ENCODE measurements at places on chromosomes 7 and 10.
A peak's percentile ranks its signal among the peaks of the same experiment; 100 is the strongest.

DNA sequence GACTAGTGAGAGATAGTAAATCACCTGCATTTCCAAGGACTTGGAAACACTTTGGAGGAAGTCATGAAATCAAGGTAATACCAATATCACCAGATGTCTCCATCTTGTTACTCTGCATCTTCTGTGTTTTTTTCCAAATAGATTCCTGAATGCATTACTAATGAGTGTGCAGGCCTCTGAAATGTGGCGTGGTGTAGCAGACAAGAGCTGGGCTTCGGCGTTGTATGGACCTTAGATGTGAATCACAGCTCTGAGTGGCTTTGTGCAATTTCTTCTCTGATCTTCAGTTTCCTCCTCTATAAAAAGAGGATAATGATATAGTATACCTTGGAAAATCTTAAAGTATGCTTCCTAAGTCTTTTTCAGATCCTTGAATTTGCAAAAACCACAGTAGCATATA, 9.6 kb upstream of the MYPN start:
- no peak for DNase-seq

DNA sequence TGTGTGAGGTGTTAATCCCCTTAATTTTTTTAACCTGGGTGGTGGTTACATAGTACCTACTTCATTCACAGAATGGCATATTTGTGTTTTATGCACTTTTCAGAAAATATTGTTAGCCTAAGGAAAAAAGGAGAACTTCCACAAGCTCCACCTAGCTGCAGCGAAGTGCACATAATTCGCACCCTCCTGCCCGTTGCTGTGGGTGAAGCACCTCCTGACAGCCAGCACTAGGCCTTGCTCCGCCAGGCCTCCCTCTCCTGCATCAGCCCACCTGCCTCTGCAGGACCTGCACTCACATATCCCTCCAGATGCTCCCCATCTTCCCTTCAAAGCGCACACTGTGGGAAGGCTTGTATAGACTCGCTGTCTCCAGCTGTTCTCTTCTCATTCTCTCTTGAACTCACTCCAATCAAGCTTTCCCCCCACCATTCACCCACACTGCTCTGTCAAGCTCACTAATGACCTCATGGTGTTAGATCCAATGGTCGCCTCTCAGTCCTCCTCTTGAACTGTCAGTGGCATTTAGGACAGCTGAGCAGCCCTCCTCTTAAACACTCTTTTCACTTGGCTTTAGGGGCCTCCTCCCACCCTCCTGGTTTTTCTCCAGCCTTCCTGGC, 20.7 kb upstream of the GRID1 start:
- DNase-seq, result no peak

DNA sequence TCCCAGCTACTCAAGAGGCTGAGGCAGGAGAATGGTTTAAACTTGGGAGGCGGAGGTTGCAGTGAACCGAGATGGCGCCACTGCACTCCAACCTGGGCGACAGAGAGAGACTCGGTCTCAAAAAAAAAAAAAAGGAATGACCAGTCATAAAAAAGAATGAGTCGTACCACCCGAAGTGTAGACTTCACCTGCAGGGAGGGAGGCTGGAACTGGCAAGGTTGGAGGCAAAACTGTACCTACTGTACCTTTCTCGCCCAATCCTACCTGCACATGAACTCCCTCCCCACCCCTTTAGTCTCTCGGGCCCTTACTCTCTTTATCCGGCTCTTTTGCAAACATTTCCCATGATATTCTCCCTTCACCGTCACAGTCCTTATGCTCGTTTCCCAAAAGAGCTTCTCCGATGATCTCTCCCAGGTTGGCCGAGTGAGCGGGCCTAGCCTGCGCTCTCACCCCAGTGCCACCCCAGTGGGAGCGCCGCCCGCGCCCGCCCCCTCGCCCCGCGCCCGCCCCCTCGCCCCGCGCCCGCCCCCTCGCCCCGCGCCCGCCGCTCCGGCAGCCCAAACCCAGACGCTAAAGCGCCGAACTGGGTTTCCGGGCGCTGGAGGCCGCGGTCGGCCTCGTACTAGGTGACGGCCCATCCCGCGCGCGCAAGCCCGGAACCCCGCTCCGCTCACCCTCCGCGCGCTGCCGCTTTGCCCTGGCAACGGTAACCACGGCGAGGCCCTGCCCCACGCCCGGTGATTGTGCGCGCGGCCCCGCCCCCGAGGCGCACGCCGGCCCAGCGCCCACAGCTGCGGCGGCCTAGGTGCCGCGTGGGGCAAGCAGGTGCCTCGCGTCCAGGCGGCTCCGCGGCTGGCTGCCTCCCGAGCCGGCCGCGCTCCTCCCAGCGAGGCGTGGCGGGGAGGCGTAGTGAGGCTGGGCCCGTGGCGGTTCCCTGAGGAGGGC, at the start of gene SMKR1:
SMKR1 (plus strand) TSS at position 772 of the 948 bp plus-strand sequence. CDS start 294 bp downstream, outside the sequence.
- peak; percentile 90 for DNase-seq

GRCh38 chr10:21208666-21209316, 311.7 kb upstream of the NEBL start:
- no peak for DNase-seq

DNA sequence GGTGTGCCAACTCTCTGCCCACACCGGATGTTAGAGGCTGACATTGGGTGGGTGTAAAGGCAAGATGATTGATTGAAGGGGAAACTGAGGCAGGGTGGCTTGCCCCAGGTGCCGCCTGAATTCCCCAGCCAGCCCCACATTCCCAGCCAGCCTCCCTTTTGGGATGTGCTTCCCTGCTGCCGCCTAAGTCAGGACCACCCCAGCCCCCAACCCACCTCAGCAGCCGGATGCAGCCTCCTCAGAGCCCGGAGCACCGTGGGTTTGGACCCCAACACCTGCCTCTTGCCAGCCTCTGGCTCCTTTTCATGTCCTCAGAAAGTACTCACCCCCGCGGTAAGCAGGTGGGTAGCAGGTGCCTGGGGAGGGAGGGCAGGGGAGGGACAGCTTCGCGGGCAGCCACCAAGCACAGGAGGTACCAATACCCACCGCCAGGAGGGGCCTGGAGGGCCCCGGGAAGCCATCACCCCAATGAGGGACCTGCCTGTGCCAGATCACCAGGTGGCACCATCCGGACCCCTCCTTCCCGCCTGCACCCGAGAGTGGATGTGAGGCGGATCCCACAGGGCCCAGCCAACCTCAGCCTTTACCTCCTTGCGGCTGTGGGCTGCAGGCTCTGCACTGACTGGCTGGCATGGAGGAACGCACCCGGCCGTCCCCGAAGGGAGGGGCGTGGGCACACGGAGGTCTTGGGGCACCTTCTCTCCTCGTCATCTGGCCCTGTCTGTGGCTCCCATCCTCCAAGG, 60.5 kb downstream of the PWWP2B start:
- DNase-seq, result no peak

- no peak for DNase-seq
These were observed 140.0 kb downstream of the CAMK1D start for GRCh38 chr10:12489357-12489756.

DNA sequence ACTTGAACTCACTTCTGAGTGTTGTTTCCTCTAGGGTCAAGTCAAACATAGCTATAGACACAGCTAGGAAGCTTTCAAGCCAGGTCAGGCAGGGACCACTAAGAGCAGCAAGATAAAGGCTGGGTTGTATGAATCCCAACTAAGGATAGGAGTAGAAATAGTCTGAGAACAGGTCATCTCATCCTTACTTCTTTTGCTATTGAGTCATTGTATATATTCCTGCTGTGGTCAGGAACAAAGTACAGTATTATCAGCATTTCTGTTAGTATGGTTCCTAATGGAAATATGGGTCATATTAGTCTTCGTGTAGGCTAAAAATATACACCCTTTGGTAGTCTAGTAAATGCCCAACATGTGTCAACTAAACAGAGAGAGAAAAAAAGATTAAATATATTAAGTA, 145.3 kb downstream of the BTAF1 start:
- no peak for DNase-seq

- DNase-seq, result no peak
These were observed 73.6 kb upstream of the NEBL start for GRCh38 chr10:20970708-20971107.

GRCh38 chr7:96285579-96285978, 36.3 kb downstream of the SLC25A13 start:
- peak; percentile 36 for DNase-seq

DNA sequence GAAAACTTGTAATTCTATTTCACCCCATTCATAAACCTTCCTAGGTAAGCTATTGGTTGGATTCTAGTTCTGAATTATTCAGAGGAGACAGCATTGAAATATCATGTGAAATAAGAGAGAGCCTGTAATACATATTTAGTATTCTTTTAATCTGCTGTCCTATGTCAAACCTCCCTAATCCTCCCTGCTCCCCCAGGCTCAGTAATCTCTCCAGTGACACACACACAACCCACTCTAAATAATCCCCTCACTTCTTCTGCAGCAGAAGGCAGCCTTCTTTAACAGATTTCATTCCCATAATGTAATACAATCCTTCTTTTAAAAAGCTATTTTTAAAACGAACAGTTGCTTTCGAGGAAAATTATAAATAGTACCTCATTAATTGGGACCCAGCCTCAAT, 639.7 kb upstream of the AUTS2 start:
- no peak for DNase-seq

DNA sequence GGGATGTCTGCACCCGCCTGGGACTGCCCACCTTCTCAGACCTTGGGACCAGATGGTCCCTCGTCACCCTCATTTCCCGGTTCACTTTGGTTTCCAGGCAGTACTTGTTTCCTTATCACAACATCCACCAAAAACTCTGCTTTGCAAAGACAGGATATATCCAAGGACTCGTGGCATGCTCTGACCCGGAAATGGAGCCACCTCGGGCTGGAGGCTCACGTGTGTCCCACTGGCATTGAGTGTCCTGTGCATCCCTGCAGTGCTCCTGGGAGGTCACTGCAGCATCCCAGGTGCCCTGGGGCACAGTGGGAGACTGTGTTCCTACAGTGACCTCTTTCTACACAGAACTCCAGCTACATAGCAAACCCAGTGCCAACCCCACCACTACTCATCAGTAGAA, 611.9 kb upstream of the FOXK1 start:
- no peak for DNase-seq

DNA sequence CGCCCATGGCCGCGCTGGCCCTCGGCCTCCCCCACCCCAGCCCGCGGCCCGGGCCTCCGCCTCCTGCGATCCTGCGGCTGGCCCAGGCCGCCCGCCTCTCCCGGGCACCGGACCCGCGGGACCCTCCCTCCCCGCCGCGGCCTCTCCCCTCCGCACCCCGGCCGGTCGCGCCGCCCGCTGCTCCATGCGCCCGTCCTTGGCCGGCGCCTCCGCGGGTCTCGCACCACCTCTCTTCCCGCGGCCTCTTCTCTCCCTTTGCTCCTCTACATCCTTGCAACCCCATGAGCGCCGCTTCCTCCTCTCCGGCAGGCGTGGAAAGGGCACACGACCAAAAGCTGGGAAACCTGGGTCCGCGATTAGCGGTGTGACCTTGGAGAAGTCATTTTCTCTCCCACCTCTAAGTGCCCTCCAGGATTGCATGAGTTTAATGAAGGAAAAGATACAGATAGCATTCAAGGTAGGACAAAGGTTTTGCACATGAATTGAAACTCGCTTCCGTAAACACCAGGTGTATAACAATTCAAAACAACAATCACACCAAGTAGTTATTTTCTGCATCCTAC, 448 bp upstream of the SRPK2 start:
- peak; percentile 71 for DNase-seq

DNA sequence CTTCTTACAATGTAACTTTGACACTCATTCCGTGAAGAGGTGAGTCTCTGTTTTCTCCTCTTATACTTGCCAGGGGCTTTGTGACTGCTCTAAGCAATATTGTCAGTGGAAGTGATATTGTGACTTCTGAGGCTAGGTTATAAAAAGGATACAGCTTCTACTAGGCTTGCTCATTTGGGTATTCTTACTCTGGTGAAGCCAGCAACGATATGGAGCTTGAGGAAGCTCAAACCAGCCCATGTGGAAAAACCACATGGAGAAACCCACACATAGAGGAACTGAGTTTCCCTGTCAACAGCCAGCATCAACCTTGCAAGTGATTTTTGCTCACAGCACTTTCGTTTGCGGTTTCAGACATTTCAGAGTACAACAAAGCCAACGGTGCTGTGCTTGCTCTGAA, 149.6 kb upstream of the SEMA3E start:
- no peak for DNase-seq

DNA sequence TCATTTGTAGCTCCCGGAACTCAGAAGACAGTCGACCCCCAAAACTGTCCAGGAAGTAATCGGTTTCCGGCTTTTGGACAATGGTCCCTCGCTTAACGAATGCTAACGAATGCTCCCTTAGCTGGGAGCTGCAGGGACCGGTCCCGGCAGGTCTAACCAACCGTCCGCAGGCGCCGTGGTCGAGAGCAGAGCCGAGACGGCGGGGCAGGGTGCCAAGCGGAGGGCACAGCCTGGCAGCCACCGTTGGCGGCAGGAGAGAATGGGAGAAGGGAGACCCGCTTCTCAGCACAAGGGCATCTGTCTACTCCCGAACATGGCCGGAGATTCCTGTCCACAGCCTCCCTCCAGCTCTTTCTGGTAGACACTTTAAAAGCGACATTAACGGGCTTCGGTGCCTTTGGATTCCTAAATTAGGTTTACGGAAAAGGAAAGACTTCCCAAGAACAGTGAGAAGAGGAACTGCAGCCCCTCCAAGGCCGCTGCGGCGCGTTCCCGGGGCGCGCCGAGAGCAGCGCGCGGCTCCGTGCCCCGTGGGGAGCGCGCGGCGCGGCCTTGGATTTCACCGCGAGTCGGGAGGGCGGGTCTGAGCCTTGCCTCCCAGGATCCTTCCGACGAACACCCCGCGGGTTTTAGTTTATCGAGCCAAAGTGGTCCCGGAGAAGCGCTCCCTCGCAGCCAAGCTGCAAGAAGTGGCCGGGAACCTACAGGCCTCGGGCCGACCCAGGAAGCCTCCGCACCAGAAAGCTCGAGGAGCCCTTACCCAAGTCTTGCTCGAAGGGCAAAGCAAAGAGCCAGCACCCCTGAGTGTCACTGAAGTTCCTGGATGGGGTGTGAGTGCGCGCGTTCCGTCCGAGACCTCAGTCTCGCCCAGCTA, 3.6 kb upstream of the TBX20 start:
- no peak for DNase-seq

GRCh38 chr10:18583575-18584270, 67.7 kb downstream of the NSUN6 start:
- DNase-seq, result no peak

DNA sequence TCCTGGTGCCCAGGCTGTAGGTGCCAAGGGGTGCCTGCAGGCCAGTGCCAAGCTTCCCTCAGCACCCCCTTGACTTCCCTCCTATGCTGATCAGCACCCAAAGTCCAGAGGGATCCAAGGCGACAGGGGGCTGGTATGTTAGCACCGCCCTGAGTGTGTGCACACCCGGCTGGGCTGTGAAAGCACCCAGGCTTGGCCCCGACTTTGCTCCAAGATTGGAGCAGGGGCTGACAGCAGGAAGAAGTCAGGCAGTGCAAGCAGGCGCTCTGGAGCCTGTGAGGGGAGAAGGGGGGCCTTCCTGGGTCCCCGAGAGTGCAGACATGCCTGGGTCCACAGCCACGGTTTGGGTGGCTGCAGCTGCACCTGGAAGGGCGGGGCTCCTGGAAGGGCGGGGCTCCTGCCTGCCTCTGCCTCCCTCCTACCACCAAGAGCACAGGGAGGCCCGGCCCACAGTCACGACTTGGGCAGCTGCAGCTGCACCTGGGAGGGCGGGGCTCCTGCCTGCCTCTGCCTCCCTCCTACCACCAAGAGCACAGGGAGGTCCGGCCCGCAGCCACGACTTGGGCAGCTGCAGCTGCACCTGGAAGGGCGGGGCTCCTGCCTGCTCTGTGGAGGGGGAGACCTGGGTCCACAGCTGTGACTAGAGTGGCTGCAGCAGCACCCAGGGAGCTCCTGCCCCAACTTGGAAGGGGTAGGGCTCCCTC, 30.2 kb upstream of the ZMYND11 start:
- DNase-seq, result no peak

- DNase-seq, result no peak
These were observed 15.2 kb upstream of the TPST1 start for GRCh38 chr7:66189695-66190503.

- DNase-seq, result peak; percentile 64
These were observed 944 bp downstream of the RHBDD2 start for GRCh38 chr7:75879771-75880184.
